H54 (cell line): ENCODE measurements at places on chromosomes 5 and 9.

- DNase-seq: no peak
These were observed 10.3 kb upstream of the BRD3OS start for GRCh38 chr9:134014946-134015345.

DNA sequence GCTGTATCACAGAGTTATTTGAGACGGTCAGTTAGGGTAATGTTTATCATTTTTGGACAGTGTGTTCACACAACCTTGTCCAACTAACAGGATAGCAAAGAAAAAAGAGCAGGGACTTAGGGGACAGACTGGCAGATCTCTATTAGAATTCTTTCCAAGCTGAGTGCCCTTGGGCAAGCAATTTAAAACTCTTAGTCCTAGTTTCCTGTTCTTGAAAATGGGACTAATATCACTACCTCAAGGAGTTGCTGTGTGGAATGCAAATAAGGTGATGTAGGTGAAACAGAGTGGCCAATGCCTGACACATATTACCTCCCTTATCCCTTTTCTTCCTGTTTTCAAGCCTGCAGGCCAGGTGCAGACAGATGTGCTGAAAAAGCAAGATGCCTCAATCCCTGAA lies 186.7 kb downstream of the PAPPA start:
- DNase-seq: no peak

DNA sequence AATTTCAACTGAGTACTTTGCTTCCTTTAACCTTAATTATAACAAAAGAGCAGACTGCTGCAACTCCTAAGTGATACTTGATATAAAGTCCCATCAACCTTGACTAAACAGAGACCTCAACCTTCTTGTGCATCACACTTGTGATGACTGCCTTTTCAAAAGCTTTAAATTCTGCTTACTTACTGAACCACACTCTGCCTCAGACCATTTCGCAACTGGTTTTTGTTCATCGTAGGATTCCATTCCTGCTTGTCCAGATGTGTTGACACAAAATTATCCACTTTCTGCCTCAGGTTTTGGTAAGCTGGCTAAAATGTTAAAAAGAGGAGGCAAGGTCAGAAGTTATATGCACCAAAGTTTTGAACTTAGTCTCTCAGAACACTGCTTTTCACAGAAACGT lies 3.5 kb downstream of the BOD1 start:
- DNase-seq: no peak

DNA sequence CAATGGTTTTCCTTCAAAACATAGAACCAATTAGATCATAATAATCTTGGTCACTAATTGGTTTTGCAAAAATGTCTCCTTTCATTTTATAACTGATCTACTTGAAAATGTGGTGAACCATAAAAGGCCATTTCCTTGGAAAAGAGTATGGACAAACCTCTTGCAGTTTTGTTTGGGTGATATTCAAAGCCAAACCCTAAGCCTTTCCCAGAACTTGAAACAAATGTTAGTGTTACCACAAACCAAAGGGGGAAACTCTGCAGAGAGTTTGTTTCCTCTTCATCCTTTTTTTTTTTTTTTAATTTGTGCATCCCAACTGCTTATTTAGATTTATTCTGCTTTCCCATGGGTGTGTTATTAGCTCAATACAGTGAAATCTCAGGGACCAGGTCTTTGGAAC lies 204.4 kb upstream of the ADAMTSL1 start:
- DNase-seq: no peak

DNA sequence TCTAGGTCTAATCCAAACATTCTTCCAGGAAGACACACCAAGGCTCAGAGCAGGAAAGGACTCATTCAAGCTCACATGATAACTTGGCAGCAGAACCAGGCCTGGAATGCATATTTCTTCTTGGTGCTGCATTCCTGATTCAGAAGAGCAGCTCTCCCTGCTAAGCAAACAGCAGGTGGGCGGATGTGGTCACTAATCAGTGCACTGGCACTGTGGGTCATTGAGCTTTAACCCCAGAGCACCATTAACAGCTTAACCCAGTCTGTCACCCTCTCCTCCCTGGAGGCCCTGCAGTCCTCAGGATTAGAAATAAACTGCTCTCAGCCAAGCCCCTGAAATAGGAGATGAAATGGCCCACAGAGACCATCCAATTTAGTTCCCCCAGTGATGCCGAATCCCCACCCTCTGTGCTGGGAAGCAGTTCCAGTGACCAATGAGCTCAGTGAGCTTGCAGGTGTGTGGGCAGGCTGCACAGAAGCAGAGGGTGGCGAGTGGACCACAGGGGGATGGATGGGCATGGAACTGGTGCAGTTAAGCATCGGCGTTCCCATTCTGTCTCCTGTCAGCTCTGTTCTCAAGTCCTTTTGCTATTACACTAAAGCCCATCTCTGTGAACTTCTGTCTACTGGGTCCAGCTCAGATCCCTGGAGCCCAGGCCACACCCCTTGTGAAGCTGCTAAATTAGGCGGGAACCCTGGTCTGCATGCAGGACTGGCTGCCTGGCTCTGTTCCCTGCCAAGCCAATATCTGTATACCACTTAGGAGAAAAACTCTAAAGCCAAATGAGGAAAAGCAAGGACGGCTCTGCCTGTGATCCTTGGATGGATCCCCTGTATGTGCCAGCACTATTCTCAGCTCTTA lies 16.6 kb upstream of the MEGF9 start:
- DNase-seq: peak; percentile 98

DNA sequence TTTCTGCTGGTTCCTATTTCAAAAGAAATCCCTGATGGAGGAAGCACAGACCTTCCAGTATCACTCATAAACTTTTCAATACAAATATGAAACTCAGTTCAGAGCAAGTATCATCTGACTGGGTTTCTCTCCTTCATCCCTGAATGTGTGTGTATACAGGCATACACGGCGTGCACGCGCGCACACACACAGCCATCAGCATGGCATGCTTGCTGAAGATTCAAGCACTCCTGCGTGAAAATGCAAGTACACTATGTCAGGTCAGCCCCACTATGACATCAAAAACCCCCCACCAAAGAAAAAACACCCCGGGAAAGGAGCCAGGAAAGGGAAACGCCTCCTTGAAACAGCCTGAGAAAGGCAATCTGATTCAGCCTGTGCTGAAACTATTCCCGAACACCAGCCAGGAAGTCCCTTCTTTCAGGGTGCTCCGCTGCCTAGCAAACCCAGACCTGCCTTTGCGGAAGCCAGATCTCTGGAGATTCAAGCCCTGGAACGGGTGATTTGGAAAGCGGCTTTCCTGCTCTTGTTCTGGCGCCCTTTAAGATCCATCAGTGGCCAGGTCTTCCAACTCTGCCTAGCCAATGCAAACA lies 831 bp downstream of the KLHL3 start:
- no peak for DNase-seq

DNA sequence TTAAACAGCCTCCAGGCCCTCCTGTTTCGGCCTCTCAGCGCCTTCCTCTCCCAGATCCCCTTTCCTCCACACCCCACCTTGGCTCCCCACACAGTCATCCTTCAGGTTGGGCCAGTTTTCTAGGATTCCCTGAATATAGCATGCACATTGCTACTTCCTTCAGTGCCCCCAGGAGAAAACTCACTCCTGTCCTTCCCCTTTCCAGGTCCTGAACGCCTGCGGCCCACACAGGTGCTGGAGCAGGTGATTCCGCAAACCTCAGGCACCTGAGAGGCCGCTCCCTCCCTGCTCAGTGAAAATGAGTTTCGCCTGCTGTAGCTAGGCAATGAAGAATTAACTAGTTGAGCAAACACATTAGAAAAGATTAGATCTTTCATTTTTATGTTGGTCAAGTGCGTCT lies 185.0 kb downstream of the MED10 start:
- no peak for DNase-seq

- no peak for DNase-seq
These were observed 445.5 kb upstream of the CDH10 start for GRCh38 chr5:25090275-25090674.

- no peak for DNase-seq
These were observed 26.1 kb downstream of the MAP1B start for GRCh38 chr5:72133212-72133990.

- DNase-seq: peak; percentile 15
These were observed 1062.6 kb downstream of the NR2F1-AS1 start for GRCh38 chr5:92518318-92518904.

- no peak for DNase-seq
These were observed 98.2 kb downstream of the FOCAD start for GRCh38 chr9:20782289-20782688.

- peak; percentile 54 for DNase-seq
These were observed at the start of gene PCDHB14 for GRCh38 chr5:141223112-141223783. PCDHB14 (plus strand) TSS chr5:141223343; CDS start chr5:141223506, 163 bp downstream.

GRCh38 chr5:51404255-51404654 lies 21.0 kb downstream of the ISL1 start:
- DNase-seq: no peak

GRCh38 chr5:67680099-67680498 lies 483.5 kb upstream of the CD180 start:
- no peak for DNase-seq

- DNase-seq: no peak
These were observed 98.7 kb downstream of the ZNF462 start for GRCh38 chr9:106961623-106962022.

DNA sequence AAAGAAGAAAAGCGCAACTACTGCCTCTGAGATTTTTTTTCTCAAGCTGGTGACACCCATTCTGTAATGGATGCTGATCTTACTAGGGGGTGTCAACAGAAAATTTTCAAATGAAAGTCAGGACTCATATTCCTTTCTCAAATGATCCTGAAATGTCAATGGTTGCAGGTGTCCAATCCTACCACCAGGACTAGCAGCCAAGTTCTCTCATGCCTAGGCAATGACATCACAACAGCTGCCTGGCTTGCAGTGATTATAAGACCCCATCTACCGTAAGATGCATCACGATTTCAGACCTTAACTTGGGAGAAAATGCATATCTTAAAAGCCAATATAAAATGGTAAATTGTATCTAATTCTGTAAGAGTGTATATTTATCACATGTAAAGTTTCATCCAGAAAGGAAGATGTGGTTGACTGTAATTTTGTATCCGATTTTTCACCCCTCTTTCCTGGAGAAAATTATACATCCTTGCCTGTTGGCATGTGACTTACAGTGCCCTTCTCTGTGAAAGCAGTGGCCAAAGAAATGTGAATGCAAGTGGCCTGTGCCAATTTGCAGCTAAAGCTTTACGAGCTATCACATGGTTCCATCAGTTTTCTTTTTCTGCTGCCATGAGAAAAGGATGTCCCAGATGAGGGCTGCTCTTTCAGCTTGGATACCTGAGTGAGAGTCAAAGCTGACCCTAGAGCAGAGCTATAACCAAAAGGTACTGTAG lies 104.4 kb downstream of the DENND1A start:
- no peak for DNase-seq

- no peak for DNase-seq
These were observed 1.4 kb downstream of the BAAT start for GRCh38 chr9:101383361-101383760.

- DNase-seq: no peak
These were observed 179.3 kb downstream of the ENC1 start for GRCh38 chr5:74461251-74461650.

DNA sequence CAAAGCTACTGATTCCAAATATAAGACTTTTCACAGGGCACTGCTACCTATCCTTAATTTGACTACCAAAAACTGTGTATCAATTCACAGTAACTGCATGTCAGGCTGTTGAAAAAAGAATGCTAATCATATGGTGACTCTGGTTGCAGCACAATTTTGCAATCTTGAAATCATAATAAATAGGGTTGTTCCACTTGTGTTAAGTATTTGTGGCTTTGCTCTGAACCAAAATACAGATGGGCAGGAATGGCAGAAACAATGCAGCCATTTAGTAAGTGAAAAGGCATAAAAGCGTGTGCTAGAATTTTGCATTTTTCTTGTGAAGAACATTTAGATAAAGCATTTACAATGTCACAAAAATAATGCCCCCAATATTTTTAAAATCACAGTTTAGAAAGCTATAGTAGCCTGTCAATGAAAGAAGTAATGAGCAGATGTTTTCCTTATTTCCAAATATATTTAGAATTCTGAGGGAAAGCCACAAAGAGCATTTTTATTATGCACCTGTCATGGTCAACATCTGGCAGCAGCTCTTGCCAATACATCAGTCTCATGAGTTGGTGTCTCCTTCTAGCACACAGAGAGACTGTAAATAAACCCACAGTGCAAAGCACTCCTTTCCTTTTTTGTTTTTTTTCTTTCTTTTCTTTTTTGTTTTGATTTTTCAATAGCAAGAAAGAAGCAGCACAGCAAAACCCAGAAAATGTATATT lies 54.8 kb upstream of the PAM start:
- DNase-seq: no peak

DNA sequence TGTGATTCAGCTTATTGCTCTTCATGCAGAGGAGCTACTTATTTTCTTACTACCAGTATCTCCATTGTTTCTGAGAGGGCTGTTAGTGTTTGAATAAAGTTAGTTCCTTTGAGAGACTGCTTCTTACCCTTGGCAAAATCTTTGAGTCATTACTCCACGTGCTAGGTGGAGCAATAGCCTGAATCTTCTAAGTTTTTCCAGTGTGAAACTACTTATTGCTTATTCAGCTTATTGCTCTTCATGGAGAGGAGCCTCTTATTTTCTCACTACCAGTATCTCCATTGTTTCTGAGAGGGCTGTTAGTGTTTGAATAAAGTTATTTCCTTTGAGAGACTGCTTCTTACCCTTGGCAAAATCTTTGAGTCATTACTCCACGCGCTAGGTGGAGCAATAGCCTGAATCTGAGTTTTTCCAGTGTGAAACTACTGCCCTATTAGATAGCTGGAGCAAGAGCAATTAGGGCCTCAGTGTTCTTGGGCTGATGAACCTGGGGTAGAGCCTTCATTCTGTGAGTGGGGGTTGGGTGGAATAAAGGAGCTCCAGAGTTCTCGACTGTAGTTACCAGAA lies 41.9 kb downstream of the GPBP1 start:
- no peak for DNase-seq

DNA sequence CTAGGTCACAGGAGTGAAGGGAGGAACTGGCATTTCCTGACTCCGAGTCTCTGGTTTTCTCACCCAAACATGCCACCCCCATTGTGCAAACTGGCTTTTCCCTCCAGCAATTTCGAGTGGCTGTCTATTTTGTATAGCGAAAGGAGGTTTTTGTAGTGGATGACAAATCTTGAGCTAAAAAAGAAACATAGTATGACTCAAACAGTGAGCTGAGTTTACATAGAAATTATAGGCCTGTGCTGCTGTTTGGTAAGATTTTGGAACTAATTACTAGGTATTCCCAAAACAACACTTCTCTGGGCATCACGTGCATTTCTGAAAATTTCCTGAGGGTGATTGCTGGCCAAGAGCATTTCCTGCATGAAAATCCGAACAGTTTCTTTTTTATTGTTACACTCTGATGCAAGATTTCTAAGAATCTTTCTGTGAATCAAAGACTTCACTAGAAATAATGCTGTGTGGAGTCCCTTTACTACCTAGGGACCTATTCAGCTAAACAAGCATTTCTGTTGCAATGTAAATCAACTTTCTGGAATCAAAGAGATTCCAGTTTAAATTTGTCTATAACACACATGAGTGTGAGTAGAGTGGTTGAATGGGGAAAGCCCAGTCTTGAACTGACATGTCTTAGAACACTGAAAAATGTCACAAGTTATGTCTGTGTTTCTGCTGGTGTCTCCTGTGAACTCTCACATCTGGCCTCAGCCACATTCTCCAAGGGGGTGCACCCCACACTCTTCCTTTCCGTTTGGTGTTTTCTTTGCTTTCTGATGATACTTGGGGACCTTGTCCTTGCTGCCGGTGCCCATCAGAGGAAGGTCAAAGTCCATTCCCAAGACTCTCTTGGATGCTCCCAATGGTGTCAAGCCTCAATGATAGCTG lies 33.3 kb upstream of the DAPK1 start:
- no peak for DNase-seq

GRCh38 chr9:14318934-14319580 lies 5.1 kb upstream of the NFIB start:
- DNase-seq: no peak
